NCI-H748 treated with DMSO at 0.1 percent for 48 hours (cell line): ENCODE measurements at places on chromosomes 5 and 9.

GRCh38 chr9:72728031-72728770 is 206.8 kb downstream of the TMC1 start:
- no peak for DNase-seq

- no peak for DNase-seq
Measured at GRCh38 chr5:27845248-27845647, 806.9 kb upstream of the CDH9 start.

- DNase-seq = no peak
Measured at GRCh38 chr9:36746415-36746814, 173.7 kb downstream of the MELK start.

GRCh38 chr9:6771722-6772121 is 13.9 kb downstream of the KDM4C start:
- DNase-seq = no peak

GRCh38 chr9:127392166-127392565 is 4.8 kb upstream of the SLC2A8 start:
- DNase-seq = no peak

GRCh38 chr9:74728176-74728575 is 159.5 kb downstream of the TRPM6 start:
- DNase-seq = no peak

DNA sequence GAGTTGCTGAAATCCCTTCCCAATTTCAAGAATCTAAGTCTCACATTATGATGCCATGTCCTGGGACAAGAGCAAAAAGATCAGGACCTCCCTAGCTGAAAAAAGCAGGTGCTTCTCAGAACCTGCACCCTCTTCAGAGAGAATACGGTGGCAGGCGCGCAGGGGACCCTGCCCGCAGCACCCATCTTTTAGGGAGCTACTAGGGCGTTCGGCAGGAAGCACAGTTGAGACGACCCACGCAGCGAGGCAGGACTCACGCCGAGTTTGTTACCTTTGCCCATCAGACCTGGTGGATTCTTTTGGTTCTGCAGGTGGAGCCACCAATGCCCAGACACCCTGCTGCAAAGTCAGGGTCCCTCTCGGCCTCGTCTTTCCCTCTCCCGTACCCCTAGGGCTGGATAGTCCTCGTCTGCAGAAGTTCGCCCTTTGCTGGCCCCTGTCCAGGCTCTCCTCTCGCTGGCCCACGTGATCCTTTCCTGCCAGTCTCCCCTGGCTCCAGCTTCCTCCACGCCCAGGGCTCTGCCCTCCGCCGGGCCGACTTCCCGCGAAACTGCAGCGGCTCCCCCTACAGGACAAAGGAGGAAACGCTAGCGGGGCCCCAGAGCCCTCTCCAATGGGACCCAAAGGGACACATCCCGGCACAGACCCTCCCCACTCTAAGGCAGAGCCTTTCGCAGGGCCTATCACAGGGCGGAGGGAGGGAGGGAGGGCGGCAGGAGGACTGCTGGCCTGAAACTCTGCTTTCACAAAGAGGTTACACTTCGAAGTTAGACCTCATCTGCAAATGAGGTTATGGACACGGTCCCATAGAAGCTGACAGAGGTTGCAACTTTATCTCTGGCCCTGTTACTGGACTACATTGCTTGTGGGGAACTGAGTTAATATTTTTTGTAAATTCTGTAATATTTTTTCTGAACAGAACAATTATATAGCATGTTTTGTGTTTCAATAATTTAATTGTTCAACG is 28.8 kb downstream of the TMEM174 start:
- no peak for DNase-seq

DNA sequence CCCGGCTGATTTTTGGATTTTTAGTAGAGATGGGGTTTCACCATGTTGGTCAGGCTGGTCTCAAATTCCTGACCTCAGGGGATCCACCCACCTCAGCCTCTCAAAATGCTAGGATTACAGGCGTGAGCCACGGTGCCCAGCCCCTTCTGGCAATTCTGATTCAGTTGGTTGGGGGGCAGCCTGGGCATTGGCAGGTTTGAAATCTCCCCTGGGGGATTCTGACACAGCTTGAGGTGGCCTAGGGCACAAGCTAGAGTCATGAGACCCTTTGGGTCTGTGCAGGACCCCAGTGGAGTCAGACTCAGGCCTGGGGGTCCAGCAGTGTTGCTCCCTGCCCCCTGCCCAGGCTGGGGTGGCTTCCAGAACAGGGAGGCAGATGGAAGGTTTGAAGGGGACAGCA is 239.8 kb downstream of the PBX3 start:
- DNase-seq = no peak

DNA sequence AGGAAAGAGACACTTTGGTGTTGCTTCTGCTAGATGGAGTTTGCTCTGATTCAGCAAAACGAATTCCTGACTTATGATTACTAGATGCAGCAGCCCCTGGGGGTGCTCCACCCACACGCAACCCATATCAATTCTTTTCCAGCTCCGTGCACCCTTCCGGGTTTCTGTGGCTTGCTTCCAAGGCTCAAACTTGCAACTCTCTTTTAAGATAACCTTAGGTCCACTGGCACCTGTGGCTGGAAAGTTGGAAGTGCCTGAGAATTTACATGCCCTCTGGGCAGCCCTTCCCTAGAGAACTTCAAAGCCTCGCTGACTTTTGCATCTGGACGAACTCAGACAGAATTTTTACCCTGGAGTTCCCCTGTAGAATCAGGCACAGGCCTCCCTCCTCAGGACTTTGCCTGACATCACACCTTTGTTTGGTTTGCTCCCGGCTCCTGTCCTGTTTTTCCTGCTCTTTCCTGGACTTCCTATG is 224.9 kb downstream of the SNX18 start:
- DNase-seq = no peak

DNA sequence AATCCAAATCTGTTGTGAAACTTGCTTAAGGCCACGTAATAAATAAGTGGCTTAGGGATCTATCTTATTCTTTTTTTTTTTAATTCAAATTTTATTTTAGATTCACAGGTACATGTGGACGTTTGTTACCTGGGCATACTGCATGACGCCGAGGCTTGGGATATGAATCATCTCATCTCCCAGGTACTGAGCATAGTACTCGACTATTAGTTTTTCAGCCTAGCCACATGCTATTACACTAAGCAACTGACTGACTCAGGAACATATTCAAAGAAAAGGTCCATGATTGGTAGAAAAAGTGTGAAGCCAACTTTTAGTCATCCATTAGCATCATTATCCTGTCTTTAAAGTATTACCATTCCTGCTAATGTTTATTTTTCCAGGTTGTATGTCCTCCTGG is 1103.5 kb upstream of the DMAC1 start:
- DNase-seq = no peak

DNA sequence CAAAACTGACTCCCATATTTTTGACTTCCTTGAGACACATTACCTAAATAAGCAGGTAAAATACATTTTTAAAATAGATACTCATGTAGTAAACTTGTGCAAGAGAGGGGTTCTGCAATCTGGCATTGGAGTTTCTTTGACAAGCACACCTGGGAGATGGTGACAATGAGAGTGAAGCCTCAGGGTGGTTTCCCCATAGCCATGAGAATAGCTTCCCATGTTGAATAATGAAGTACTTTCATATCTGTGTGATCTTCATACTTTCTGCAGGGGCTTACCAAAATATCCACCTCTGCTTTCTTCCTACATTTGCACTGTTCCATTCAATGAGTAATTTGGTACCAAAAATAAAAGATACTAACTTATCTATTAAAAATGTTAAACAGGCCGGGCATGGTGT is 44.7 kb upstream of the VCAN start:
- no peak for DNase-seq

GRCh38 chr5:80704221-80704620 is 49.4 kb upstream of the DHFR start:
- DNase-seq = no peak

DNA sequence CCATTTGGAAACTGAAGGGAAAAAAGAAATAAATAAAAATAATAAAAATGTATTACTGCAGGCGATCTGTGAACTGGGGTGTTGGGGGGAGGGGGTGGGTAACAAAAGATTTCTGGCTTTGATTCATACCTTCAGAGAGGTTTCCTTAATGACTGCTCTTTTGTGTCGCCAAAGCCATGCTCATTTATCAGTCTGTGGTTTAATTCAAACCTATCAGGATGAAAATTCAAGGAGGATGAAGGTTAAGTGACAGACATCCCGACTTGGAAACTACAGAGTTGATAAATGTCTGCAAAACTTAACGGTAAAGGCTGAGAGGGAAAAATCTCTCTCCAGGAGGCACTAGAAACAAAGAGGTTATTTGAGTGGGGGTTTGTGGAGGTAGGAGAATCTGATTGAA is 278.2 kb downstream of the PSAT1 start:
- no peak for DNase-seq

GRCh38 chr5:120466341-120467006 is 2.4 kb downstream of the PRR16 start:
- no peak for DNase-seq

GRCh38 chr5:91224969-91225368 is 158.1 kb downstream of the ARRDC3 start:
- DNase-seq = no peak

DNA sequence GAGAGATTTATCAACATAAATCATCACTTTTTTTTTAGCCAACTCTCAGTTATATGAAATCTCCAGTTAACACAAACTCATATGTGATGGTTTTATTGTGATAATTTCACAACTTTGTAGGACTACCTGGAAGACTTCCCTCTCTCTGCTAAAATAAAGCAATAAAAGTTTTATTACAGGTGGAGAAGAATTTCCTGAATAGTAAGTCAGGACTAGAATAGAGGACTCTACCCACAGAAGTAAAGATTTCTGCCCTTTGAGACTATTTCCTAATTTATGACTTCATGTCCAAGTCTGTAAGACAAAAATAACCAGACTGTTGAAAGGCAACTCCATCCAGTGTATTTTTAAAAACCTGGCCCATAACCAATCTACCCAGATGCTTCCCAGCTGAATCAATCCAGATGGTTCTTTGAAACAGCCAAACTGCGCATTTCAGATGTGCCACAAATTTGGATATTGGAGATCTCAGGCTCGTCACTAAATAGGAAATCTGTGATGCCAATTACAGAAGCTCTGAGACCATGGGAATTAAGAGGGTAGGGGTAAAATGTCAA is 234.0 kb upstream of the NMUR2 start:
- DNase-seq = no peak

GRCh38 chr9:92061184-92061583 is 54.0 kb downstream of the SPTLC1 start:
- no peak for DNase-seq

DNA sequence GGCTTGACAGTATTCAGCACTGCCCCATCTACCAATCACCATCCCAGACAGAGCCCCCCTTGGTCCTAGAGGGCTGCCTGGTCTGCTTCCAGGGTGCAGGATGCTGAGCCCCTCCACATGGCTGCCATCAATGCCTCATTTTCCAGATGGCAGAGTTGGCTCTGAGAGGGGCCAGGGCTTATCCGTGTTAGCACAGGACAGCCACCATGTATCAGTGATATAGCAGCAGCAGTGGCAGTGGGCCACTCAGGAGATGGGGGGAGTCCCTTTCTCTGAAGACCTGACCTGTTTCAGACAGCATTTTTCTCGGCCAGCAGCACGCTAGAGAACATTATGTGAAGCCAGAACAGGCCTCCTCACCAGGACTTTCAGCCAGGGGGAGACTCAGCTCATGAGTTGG is 1.6 kb upstream of the SMIM32 start:
- no peak for DNase-seq

GRCh38 chr9:96395964-96396363 is 12.5 kb upstream of the SLC35D2 start:
- no peak for DNase-seq

GRCh38 chr9:82997476-82998140 is 65.3 kb downstream of the RASEF start:
- DNase-seq = no peak

DNA sequence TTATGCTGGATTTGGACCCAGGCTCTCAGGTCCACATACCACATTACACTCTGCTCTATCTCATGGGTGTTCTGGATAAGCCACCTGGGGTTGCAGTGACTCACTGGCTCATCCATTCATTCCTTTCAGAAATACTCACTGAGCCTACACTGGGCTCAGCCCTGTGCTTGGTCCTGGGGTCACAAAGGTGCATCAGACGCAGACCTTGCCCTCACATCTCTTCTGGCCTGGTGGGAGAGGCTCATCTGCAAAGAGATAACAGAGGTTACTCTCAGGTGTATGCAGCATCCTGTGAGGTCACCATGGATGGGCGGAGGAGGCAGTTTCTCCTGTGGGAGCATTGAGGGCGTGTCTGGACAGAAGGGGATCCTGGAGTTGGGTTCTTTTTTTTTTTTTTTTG is 12.1 kb downstream of the CDHR2 start:
- DNase-seq = no peak

DNA sequence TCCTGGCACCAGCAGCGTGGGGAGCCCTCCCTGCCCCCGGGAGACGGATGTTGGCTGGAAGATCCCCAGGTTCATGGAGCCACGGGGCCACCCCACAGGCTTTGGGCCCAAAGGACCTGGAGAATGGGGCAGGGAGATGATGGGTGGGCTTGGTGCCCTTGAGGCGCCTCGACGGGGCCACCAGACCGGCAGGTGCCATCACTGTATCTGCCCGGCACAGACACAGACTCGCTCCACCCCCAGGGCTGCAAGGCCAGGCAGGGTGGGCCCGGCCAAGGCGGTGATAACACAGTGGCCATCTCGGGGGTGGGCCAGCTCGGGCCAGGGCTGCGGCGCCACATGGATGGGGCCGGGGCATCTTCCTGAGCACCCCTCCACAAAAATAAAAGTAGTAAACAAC is 35.0 kb upstream of the EGFL7 start:
- no peak for DNase-seq

DNA sequence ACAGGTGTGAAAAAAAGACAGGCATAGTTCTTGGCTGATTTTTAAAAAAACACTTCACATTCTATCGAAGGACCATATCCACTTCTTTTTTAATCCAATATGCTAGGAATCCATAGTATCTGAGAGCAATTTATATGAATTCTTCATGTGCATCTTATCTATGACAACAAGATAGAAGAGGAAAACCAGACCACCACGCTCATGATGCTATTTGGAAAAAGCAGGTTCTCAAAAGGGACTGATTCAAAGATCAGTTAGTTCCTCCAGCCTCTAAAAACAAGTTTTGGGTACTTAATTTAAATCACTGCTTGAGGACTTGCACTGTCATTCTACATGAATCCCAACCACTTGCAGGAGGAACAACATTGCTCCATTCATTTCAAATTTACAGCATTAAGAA is 6.3 kb downstream of the MEF2C start:
- no peak for DNase-seq

DNA sequence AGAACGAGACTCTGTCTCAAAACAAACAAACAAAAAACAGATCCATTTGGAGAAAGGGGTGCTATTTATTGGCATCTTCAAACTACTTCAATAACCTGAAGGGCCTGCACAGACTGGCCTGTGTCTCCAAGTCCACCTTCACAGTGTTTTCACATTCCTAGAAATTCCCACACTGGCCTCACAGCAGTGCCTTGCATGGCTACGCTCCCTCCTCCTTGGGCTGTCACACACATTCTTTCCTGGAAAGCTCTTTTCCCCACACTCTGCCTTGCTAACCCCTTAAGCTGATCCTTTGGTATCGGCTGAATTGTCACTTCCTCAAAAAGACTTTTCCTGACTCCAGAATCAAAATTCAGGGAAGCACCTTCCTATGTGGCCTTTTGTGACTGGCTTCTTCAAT is 19.8 kb downstream of the FAM151B start:
- no peak for DNase-seq

GRCh38 chr9:97531888-97532376 is 30.5 kb downstream of the TMOD1 start:
- no peak for DNase-seq
